Neural crest cell (in vitro differentiated cells): ENCODE measurements at places on chromosomes 5 and 9.

- DNase-seq, result no peak
Observed at GRCh38 chr5:69074664-69075521, 18.9 kb upstream of the SLC30A5 start.

GRCh38 chr5:90326995-90327394, 82.6 kb downstream of the CETN3 start:
- no peak for DNase-seq

DNA sequence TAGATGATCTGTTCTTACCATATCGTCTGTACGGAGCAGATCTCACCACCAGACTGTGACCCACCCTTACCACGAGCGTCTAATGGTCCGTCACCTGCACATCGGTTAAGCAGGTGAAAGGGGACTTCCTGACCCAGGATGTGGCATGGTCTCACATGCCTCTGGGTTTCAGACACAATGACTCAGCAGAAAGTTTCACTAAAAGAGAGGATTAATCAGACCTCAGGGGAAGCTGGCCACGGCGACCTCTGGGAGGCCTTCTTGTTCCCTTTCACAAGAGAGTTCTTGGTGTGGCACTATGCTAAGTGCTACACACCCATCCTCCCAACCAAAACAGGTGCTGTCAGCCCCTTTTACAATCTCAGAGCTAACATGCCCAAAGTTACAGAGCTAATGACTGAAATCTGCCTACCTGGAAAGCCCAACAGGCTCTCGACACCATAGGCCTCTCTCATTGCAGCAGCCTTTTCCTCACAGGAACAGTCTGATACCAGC, 41.6 kb downstream of the ADAMTS12 start:
- DNase-seq, result no peak

GRCh38 chr5:159982421-159983173, 26.3 kb upstream of the TTC1 start:
- DNase-seq, result no peak

- no peak for DNase-seq
Observed at GRCh38 chr5:52864884-52865283, 77.2 kb downstream of the ITGA1 start.

DNA sequence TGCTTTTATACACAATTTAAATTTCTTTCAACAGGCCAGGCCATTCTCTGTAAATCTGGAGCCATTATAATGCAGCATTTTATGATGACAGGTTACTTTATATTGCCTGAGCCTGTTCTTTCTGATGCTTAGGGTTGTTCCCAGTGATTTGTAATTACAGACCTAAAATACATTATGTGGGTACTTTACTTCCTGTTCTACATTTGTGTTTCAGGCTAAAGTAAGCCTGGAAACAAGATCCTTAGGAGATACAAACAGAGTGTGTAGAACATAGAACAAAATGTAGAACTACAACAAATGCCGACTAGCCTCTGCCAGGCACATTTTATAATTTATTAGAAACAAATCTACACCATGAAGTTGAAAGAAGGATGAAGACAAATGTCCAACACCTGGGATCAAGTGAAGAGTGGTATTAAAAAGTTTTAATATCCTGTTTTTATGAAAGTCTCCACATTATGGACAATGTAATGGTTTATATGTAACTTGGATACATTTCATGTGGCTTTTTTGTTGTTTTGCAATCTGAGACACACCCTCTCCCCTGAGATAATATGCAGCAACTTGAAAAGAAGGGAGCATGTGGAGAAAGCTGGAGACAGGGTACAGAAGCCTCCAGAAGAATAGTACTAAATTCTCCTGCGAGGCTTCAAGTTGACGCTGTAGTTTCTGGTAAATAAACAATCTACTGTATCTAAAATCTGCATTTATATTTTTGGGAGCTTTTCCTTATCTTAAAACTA, 46.9 kb downstream of the VCAN start:
- no peak for DNase-seq

DNA sequence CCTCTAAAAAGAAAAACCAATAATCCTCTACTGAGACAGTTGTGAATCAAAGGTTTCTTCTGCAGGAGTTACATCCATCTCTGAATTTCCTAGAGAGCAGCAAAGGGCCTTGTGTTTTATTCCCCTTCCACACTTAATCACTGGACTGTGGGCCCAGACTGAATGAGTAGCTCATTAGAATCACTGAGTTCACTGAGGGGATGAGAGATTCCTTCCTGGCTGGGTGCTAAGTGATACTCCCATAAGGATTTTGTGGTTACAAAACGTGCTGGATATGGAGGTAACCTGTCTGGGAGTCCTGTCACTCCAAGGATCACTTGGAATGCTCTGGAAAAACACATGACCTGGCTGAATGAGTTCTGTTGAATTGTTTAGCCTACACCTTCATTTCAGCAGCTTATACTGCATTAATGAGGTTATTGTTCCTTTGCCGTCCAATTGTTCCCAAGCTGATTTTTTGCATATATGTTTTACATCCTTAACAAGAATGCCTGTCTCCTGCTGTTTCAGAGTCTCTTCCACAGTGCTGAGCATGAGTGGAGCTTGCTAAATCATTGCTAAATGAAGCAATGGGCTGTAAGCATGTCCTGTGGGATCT, 82.9 kb downstream of the MEF2C start:
- no peak for DNase-seq

DNA sequence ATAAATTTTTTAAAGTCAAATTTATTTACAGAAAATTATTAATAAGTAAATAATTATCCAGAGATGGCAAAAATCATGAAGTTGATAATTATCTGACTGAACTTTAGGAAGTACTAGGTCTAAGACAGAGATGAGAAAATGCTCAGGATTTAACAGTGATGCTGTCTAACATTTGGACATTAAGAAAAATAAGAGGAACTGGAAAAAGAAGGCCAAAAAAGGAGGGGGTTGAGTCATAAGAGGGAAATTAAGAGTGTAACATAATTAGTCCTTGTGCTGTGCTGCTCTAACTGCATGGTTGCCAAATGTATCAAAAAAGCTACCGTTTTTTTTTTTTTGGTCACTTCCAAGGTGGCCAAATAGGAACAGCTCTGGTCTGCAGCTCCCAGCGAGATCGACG, 35.4 kb upstream of the TUT7 start:
- DNase-seq, result no peak

DNA sequence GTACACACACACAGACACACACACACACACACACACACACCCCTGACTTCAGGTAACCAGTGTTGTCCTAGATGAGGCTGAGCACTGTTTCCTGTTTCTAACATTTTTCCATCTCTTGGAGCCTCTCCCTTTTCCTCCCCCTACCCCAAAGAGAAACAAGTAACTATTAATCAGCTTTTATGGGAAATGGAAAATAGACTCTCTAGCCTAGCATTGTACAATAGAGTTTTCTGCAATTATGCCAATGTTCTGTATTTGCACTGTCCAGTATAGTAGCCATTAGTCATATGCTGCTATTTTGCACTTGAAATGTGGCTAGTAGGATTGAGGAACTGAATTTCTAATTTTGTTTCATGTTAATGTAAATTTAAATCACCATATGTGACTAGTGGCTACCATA, 33.1 kb downstream of the RAB3C start:
- DNase-seq, result no peak

- DNase-seq, result no peak
Observed at GRCh38 chr9:34171753-34172535, 6.9 kb upstream of the UBAP1 start.

DNA sequence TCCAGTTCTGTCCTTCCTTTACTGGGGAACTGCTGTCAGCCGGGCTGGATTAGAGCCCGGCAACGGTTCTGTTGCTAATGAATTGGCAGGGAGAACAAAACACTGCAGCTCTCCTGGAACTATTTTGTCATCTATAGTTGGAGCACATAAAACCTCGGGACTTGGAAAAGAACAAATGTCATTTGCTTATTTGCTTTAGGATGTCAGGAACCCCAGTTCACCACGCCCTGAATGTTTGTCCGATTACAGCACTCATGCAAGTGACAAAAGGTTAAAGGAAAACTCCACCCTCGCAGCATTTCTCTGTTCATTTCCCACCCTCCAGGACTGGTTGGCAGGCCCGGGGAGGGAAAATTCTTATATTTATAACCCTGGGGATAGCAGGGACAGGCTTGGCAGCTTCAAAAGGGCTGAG, 66.4 kb upstream of the PLPP1 start:
- no peak for DNase-seq

DNA sequence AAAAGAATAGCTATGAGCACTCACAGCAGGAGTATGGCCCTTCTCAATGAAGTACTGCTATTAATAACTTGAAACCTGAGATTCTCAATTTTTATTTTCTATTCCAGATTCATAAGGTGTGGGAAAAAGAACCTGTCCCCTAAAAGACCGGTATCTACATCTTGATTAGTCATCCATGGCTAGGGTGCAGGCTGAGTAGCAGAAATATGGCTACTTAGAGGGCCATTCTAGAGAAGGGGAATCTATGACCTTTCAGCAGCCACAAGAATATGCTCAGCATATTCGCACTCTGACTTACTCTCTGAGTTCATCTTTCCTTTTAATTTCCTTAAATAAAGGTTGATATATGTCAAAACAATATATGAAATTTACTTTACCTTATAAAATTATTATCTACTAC, 27.7 kb downstream of the WDR36 start:
- DNase-seq, result no peak
